ENCODE measurements at places on chromosomes 1 and 21.

- no peak for DNase-seq
These were observed 206.3 kb downstream of the FOXD2 start for GRCh38 chr1:47644212-47644573.

GRCh38 chr1:44422161-44422560 lies 17.1 kb downstream of the RNF220 start:
- DNase-seq: no peak

DNA sequence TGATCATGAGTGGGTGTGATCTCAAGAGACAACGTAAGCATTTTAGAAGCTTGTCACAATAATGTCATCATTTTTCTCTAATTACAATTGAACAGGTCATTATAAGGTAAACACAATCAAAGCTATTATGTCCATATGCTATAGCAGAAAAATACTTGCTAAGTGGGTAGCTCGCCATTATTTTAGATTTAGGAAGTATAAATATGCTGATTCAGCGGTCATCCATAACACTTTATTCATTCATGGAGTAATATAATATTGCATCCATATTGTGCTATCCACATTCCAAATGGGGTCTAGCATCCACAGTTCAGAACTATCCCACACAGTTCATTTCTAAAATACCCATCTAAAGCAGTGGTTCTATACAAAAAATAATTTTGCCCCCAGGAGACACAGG lies 8.4 kb downstream of the KRTAP15-1 start:
- DNase-seq: no peak

DNA sequence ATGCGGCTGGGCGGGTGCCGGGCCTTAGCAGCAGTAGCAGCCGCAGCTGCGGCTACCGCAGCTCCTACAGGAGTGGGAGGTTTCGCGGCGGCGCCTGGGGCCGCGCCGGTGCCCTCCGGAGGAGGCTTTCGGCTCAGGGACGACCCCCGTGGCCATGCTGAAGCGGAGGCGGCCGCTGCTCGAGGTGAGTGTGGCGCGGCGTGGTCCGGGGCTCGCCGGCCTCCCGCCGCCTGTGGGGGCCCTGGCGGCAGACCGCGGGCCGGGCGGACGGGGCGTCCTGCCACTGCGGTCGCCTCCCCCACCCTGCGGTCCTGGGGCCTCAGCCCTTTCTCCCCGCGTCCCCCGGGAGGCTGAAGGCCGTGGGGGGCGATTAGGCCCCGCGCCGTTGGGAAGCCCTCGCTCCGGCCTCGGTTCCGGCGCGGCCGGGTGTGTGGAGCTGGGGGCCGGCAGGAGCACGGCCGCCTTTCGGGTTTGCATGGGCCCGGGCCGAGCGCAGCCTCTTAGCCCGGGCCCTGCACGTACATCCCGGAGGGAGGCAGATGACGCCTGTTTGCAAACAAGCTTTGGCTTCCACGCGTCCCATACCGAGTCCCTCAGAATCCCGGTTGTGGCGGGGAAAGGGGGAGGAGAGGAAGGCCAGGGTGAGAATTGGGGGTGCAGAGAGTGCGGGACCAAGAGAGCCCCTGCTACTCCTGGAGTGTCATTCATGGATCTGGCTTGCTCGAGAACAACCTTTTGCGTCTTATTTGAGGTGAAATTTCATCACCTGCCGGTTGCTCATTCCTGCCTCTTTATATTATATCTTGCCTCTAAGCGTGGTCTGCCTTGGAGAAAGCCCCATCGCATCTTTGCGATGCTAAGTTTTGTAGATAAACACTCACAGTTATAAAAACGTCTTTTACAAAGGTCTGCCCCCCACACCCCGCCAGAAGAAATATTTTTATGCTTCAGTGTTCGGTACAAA lies 613 bp downstream of the ZFYVE9 start:
- no peak for DNase-seq

DNA sequence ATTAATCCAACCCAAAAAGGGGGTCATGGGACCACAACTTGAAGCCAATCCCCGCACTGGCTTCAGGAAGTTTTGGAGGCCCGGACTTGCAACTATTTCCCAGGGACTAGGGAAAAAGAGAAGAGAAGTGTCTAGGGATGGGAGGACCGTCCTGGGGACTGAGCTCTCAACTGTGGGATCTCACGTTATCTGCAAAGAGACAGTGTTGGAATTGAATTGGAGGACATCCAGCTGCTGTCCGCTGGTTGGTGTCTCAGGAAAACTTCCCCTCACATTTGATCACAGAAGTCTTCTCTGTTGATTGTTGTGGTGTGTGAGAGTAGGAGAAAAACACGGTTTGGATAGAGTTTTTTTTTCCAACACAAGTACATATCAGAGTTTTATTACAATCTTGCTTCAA lies 46.2 kb upstream of the CITED4 start:
- no peak for DNase-seq

- no peak for DNase-seq
These were observed 263.5 kb downstream of the LMO4 start for GRCh38 chr1:87592156-87592555.

GRCh38 chr21:33196941-33197374 lies 32.8 kb upstream of the IFNAR2 start:
- DNase-seq: peak; percentile 16

- no peak for DNase-seq
These were observed 428.6 kb upstream of the CAMK1G start for GRCh38 chr1:209154912-209155311.

GRCh38 chr1:214524824-214525223 lies 26.6 kb downstream of the PTPN14 start:
- no peak for DNase-seq

DNA sequence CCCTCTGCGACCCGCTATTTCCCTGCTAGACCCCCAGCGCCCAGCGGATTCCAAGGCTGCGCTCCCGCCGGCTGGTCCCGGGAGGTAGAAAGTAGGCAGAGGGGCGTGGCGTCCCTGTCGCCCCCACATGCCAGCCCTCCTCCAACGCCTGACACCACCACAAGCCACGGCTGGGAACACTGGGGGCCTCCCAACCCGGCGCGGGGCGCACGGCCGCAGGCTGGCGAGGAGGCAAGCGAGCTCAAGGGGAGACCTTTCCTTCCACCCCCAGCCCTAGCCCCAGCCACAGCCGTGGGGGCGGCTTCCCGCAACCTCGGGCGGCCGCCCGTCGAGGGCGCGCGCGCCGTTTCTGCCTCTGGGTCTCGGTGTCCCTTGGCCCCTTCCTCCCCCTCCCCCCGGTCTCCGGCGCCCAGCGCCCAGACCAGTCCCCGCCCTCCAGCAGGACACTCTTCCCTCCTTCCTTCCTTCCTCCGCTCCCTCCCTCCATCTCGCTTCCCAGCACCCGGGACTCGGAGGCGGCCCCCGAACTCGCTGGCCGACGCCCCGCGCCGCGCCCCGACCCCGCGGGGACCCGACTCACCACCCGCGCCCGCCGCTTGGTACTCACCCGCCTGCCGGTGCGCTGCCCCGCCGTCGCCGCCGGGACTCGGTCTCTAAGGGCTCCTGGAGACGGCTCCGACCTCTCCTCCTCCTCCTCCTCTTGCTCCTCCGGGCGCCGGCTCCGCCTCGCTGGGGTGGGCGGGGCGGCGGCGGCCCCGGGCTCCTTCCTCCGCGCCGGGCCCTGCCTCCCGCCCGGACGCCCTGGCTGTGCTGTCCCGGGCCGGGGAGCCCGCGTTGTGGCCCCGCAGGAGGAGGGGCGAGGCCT lies at the start of gene GNG12:
Gene GNG12 (minus strand): TSS at position 731 of the 865 bp plus-strand sequence. CDS start 125,781 bp downstream, outside the sequence.
- DNase-seq: no peak

GRCh38 chr1:178579562-178579961 lies 66.7 kb downstream of the TEX35 start:
- no peak for DNase-seq

DNA sequence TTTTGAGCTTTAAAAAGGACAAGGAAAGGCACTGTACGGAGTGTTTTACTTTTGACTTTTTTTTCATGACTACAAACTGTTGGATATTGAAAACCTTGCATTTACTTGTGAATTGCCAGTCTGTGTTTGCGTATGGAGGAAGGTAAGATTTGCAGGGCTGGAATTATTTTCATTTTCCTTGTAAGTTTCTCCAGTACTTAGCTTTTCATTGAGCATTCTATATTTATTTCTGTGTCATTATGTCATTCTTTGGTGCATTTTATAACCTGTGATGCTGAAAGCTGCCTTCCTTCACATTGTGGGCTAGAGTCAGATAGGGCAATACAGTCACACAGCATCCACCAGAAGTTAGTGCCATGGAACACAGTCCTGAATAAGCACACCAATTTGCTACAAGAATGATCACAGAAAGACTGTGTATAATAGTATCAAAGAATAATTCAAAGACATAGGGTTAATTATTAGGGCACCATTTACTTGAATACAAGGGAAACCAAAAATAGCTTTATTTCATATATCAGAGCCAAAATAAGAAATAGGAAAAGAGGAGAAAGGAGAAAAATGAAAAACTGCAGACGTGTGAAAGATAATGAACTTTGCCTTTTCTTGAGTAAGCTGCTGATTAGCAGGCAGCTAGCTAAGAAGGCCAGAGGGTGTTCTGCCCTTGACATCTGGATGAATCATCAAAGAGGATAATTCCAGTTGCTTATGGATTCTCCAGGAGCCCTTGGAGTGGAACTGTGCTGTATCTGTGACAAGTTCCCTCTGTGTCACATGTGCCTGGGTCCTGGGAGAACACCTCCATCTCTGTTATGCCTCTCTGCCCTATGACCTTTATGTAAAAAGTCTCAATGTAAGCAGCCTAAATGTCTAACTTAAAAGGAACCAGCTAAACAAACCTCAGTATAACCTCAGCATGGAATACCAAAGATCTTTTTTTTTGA lies 8.0 kb upstream of the FAM20B start:
- no peak for DNase-seq

DNA sequence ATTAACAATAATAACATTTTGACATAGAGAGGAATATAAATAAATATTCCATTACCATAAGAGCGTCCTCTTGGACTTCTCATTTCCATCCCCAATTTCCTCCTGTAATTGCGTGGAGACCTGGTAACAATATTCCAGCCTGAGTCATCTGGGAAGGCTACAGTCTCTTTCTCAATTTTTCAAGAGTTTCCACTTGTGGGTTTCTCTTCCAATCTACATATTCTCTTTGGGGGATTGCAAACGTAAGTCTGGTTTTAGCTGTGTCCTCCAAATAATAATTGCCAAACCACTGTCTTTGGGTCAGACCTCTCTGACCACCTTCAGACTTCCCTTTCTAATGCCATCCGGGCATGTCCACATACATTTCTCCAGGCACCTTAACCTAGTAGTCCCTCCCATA lies 124.5 kb upstream of the USP24 start:
- no peak for DNase-seq

DNA sequence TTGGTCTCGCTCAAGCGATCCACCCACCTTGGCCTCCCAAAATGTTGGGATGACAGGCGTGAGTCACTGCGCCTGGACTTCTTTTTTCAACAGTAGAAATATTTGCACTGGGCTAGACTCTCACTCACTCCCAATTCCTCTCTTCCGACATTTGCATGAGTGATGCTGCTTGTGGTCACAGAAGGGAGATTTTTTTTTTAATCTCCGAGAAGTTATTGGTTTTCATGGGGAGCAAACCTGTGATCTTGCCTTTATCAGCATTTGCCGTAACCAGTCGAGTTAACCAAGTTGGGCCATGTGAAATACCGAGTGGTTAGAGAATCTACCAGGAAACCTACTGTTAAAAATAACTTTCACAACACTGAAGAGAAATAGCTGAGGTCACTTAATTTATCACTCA lies 21.1 kb downstream of the ERG start:
- DNase-seq: no peak

- no peak for DNase-seq
These were observed 20.3 kb downstream of the RSPH1 start for GRCh38 chr21:42475526-42476387.

GRCh38 chr1:202155478-202156021 lies 4.9 kb downstream of the PTPN7 start:
- no peak for DNase-seq

DNA sequence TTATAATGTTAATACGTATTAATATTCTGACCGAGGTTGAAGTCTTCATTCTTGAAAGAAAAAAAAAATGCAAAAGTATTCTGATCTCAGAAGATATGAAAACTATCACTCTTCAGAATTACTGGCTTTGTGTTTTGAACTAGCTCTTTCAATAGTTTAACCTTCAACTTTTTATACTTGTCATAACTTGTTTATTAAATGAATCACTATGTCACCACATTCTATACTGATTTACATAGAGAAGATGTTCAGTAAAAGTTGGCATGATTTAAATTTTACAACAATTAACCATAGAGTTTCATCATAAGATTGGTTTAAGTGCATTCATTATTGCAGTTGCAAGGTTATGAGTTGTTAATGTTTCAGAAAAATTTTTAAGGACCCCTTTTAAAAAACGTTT lies 57.3 kb downstream of the HS2ST1 start:
- no peak for DNase-seq

DNA sequence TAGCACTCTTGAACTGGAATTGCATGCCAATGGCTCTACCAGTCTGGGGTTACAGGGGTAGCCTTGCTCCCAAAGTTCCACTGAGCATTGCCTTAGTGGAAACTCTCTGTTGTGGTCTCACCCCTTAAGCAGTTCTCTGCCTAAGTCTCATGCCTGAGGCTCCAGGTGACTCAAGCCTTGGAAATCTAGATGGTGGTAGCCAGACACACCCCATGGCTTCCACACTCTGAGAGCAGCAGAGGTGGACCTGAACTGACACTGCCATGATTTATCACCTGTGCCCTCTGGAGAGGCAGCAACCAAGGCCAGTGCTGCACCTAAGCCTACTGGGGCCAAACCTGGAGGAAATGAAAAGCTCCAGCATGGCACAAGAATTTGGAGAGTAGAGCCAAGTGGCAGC lies 285.7 kb upstream of the PKN2 start:
- DNase-seq: no peak

GRCh38 chr1:92016720-92017316 lies 13.0 kb upstream of the EPHX4 start:
- DNase-seq: no peak

DNA sequence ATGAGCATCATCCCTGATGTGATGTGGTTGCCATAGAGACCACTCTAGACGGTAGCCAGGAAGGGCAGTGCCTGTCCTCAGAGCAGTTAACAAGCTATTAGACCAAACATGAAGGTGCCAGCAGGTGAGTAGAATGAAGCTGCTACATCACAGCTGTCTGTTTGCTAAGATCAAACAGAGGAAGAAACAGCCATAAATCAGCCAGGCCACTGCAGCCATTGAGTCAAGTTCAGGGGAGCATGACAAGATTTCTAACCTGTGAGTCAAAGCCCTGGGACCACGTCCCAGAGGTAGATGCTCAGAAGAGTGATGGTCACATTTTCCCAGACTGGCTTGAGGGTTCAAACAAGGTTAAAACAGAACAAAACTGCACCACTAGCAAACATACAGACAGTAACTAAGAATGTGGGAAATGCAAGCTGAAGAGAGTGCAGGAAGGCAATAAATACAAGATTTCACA lies 450.6 kb upstream of the DAB1 start:
- DNase-seq: no peak

Data from stimulated activated CD4-positive, alpha-beta T cell treated with anti-CD3 and anti-CD28 coated beads, TNF-alpha, amount 100 ng/mL, for 1 hour (primary cell).